ENCODE measurements at places on chromosomes 7 and 10.

- peak; percentile 88 for DNase-seq
Observed at GRCh38 chr7:101172854-101173751, 7.0 kb downstream of the NAT16 start.

DNA sequence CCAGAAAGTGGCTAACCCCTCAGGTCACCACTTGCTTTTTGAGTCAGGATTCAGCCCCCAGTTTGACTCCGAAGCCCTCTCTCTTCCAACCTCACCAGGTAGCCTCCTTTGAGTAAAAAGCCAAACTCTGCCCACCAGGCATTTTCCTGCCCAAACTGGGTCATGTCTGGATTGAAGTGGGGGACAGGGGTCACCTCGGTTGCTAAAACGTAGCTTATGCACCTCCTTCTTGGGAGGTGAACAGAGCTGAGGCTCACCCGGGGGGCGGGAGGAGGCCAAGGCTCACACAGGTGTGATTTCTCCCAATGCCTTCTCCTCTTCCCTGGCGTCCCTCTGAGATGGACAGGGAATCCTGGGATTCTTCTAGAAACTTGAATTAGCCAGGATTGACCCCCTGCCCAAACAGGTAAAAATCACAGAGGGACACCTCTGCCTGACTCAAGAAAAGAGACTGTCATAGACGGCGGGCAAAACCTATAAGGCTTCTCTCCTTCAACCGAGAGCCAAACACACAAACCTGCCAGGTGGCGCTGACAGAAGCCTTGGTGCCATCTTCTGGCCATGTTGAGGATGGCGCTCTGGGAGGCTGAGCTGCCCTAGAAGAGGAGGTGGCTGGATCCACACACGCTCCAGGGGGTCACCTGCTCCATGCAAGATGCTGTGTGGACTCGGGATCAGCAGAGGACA lies 51.6 kb downstream of the PRLHR start:
- peak; percentile 75 for DNase-seq

DNA sequence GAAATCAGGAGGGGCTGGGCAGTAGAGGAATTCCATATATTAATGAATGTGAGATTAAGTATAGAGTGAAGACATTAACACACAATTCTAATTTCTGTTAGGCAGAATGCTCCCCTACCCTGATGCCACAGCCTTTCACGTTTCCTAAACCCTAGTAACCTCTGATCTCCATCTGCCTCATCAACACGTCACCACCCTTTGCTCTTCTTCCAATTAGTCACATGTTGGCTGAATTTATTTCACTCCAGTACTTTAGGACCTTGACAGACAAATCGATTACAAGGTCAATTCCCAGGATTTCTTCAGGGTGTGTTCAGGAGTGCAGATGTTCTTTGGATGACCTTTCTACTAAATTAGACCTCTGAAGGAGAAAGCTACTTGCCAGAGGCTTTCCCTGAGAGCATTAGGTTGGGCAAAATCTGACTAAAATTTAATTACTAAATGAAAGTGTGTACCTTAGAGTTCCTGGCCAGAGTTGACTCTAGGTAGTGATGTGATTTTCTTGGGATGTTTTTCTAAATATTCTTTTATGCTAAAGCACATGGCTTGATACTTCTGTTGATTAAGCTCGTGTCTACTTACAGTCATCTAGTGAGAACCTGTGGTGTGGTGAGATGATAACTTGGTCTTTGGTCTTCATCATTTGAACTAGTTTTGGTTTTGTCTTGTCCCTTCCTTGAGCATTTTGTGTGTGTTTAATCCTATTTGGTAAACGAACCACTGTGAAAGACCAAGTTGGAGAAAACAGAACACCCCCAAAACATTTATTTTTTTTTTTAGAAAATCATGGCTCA lies 12.7 kb downstream of the AGR2 start:
- peak; percentile 28 for DNase-seq

GRCh38 chr10:114095559-114096337 lies 52.1 kb downstream of the ADRB1 start:
- DNase-seq, result no peak

DNA sequence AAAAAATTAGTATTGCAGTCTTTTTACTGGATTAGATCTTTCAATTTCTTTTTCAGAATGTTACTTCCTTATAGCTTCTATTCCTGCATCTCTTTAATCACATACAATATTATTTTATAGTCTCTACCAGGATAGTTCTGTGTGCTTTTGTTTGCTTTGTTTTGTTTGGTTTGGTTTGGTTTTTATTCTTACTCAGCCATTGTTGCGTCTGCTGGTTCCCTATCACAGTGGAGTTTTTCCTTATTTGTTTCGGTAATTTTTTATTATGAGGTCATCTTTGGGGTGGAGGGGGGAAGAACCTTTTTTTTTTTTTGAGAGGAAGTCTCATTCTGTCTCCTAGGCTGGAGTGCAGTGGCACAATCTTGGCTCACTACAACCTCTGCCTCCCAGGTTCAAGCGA lies 9.0 kb upstream of the BAIAP2L1 start:
- DNase-seq, result no peak

DNA sequence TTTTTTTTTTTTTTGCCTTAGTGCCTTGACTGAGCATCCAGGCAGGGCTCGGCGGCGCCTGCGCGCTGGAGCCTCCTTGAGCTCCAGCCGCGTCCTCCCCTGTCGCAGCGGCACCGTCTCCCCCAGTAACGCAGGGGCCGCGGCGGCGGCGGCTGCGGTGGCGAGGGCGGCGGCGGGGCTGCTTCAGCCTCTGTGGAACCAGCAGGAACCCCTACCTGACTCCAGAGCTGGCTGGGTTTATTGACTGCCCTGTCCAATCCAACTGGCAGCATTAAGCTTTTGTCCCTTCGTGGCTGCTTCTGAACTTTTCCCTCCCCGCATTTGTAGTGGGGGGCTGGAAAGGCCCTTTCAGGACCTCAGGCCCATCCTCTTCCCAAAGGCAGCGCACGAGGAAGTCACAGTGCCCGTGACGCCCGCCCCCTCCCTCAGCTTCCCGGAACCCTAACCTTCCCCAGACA lies at the start of gene GPR85:
Gene GPR85 (minus strand): TSS at position 397 of the 458 bp plus-strand sequence. CDS start 2,106 bp downstream, outside the sequence.
- peak; percentile 90 for DNase-seq

- no peak for DNase-seq
Observed at GRCh38 chr10:103653581-103654037, 160.1 kb downstream of the NEURL1 start.

GRCh38 chr7:3007696-3008095 lies 36.0 kb downstream of the CARD11 start:
- no peak for DNase-seq

GRCh38 chr10:6185039-6185716 lies 17.6 kb upstream of the PFKFB3 start:
- no peak for DNase-seq

GRCh38 chr7:13602036-13602435 lies 387.4 kb downstream of the ETV1 start:
- DNase-seq, result no peak

- DNase-seq, result peak; percentile 61
Observed at GRCh38 chr10:118041316-118041715, 5.4 kb downstream of the RAB11FIP2 start.

DNA sequence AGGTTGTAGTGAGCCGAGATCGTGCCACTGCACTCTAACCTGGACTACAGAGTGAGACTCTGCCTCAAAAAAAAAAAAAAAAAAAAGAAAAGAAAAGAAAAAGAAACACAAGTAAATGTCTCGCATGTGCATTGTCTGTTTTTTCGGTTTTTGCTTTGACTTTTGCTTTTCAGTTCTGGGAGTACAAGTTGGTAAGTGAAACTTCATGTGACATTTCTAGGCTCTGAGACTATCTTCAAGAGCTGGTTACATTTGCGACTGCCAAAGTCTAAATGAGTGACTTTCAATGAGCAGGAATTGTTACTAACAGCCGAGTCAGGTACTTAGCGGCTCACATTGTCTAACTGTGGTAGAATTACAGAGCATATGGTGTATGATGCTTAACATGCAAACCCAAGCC lies 107.0 kb upstream of the CELF2 start:
- peak; percentile 35 for DNase-seq

DNA sequence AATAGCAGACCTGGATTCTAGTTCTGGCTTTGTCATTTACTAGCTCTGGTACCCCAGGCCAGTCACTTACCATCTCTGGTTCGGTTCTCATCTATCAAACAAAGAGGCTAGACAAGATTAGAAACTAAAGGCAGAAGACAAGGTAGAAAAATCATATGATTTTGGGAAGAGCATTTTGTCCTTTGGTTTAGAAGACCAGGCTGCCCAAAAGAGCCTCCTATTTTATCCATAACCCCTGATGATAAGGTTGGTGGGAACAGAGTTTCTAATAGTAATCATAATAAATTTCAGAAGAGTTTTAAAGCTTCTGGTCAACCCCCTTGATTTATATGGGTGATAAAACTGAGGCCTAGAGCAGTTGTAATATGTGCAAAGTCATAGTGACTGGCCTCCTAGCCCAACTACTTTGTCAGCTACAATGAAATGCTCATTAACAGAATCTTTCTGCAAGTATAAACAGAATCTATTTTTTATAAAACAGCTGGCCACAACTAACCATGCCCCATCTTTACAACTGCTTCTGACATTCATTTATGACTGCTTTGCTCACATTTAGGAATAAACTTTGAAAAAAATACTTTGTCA lies 23.4 kb downstream of the COX15 start:
- DNase-seq, result peak; percentile 53

DNA sequence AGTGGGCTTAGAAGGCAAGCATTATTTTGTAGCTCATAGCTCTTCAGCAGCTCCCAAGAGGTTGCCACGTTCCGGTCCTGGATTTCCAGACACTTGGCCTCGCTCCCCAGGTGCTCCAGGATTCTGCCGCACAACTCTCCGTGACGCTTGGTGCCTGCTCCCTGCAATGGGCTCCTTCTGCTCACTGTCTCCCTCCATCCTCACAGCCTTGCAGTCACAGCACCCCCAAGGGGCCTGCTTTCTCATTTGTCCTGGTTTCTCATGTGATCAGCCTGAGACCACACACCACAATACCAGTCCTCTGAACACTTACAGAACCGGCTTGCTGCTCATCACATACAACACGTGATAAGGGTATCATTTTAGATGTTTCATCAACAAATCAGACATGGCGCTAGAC lies 9.8 kb downstream of the IGFBP3 start:
- DNase-seq, result peak; percentile 66

DNA sequence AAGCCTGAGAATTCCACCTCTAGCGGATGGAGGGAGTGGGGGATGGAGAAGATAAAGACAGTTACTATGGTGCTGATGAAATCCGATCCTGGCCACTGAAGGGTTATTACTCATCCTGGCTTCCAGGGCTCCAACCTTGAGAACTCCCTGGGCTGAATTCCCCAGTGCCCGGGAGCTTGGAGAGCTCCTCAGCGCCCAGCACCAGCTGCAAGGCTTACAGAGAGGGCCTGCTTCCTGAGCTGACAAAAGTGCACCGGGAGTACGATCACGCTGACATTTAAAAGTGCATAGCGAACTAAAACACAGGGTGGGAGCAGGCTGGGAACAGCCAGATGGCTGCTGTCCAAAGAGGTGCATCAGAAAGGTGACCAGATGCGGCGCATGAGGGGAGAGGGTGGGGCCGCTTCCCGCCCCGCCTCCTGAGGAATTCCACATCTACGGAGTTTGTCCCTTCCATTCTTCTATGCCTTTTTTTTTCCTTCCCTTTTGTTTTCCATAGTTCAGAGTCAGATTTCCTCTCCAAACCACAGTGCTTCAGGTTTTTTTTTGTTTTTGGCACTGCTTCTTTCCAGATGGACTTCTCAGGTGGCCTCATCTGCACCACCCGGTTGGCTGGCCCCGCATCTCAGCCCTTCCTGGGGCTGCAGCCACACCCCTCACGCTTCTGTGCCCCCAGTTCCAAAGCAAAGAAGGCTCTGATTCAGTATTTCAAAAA lies 62.4 kb upstream of the MKRN1 start:
- DNase-seq, result peak; percentile 94

- DNase-seq, result no peak
Observed at GRCh38 chr10:62589689-62590088, 214.8 kb upstream of the ADO start.

DNA sequence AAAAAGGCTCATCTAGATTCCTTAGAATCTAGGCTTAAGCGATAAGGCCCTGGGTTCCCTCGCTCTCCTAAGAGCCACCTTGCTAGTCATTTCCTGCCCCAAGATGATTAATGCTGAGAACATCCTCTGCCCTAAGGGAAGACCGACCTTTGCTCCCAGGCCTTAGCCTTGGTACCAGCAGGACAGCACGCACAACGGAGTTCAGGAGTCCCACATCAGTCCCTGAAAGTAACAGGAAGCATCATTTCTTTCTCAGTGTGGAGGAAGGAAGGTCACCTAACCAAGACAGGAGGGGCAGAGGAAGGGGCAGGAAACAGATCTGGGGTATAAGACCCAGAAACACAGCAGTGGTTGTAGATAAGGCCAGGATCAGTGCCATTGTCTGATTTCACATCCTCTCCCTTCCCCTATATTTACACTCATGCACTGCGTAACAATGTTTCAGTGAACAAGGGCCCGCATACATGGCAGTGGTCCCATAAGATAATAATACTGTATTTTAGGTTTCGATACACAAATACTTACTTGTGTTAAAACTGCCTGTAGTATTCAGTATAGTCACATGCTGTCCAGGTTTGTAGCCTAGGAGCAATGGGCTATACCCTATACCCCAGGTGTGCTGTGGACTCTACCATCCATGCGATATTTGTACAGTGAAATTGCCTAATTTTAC lies 8.1 kb upstream of the FAM107B start:
- no peak for DNase-seq

- no peak for DNase-seq
Observed at GRCh38 chr7:149284343-149284742, 22.3 kb downstream of the ZNF783 start.

- no peak for DNase-seq
Observed at GRCh38 chr10:12473491-12473890, 124.1 kb downstream of the CAMK1D start.

DNA sequence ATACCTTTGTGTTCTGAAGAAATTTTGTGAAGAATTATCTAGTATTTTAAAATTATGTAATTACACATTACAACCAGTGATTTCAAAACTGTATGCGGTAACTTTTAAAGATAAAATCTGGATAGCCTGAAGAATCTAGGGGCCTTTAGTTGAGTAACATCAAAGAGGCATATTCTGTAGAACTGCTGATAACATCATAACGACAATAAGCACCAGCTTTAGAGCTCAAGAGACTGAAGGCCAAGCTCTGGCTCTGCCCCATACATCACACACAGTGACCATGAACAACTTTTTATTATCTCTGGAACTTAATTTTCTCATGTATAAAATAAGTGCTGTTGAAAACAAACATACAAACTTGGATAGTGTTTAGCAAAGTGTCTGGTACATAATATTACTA lies 121.1 kb upstream of the RHOBTB1 start:
- DNase-seq, result no peak

DNA sequence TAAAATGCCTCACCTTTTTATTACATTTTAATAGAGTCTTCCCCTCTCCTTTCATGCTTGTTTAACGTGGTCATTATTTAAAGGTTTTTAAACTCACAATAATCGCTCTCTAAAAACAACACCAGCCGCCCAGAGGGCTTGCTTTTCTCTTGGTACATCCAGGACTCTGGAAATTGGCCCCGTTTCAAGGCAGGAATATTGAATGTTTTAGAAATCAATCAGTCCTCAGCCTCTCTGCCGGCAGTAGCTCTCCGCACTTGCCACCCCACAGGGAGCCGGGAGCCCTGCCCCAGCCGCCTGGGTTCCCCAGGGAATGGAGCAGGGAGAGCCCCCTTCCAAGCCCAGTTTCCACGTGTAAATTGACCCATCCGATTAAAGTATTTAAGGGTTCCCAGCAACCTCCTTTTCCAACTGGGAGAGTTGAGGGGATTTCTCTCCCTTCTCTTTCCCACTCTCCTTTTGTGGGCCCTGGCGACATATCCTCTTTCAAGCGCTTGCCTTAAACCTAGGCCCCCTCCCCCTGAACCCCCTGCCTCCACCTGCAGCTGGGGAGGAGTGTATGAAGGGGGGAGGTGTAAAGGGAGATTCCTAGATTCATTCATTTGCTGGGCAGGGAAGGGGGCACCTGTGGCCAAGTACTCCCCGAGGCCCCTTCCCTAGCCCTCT lies 1.9 kb downstream of the FGF8 start:
- DNase-seq, result no peak
